Central memory CD4-positive, alpha-beta T cell (primary cell): ENCODE measurements at places on chromosomes 16 and 17.

DNA sequence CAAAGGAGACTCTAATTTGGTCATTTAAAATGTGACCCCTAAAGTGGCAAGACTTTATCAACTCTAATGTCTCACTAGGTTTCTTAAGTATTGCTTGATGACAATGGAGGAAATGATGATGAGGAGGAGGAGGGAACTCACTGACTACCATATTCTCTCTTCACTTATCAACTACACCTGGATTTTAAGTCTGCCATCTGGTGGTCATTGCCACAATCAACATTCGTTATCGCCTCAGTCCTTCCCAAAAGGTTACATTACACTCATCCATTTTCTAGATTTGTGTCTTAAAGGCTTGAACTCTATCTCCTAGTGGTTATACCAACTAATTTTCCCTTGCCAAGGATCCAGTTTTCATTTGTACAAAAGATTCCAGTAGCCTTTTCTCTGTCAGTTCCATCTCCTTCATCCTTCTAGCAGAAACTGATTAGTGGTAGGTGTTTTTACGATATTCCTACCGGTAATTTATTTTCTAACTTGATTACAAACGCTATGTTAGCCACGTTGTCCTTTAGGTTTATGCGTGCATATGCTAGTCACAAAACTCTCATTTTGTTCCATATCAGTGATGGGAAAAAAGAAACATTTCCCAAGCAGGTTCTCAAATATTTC is 114.6 kb upstream of the NOG start:
- no peak for DNase-seq

DNA sequence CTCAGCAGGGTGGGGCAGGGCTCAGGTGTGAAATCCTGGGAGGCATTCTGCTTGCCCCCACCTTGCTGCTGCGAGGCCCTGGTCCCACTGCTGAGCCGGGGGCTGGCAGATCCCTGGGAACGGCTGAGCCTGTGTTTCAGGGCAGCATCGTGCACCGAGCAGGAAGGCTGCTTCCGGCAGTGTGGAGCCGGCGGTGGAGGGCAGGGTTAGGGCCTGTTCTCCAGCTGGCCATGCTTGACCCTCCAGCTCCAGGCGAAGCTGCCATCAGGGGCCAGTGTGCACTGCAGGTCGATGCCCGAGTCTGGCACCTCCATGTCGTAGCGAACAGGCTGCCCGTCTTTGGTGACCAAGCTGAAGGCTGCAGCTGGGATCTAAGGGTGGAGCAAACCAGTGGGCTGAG is 2.5 kb upstream of the SPATA32 start:
- no peak for DNase-seq

- no peak for DNase-seq
Measured at GRCh38 chr17:63516910-63517824, 6.0 kb upstream of the KCNH6 start.

DNA sequence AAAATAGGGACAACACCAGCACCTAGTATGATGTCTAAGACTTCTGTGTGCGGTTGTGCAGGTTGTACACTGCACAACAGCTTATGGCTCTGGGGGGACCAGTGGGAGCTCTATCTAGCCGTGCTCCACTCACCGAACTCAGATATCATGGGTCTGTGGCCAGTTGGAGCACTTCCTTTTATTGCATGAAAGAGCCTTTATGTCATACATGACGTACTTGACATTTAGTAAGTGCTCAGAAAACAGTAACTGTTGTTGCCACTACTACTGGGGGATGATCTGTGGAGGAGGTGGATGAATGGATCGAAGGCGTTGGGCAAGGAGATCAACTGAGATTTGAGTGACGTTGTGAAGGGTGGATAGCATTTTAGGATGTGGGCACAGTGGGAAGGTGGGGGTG is 368.8 kb downstream of the SNX29 start:
- DNase-seq = no peak

GRCh38 chr17:42428141-42428944 is 5.3 kb upstream of the CAVIN1 start:
- peak; percentile 40 for DNase-seq

DNA sequence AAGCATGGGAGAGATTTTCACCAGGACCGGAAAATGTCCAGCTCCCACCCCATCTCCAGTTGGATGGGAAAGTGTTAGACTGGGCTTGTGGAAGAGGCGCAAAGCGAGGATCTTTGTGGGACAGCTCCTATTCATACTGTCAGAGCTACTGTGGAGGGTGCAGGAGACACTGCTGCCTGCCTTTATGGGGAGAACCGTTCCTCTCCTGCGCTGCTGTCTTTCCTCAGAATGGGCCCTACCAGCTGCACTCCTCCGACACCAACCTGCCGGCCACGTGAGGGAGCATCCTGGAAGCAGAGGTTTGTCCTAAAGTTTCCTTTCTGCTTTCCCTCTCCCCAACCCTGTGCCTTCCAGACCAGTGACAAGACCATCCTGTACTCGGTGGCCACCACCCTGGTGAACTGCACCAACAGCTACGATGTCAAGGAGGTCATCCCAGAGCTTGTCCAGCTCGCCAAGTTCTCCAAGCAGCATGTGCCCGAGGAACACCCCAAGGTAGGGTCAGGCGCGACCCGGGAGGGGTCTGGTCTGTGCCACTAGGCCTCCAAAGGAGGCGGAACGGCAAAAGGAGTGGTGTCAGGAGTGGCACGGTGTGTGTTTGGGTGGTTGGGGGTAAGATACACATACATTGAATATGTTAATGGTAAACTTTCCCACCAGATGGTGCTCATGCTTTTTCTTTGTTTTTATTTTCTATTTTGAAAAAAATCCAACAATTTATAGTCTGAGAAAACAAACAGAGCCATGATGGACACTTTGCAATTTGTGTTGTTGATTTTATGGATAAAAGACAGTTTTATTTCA is 23.0 kb downstream of the SLC35G3 start:
- DNase-seq = peak; percentile 66
